ENCODE measurements at places on chromosomes 3 and 15.
A peak's percentile ranks its signal among the peaks of the same experiment; 100 is the strongest.

DNA sequence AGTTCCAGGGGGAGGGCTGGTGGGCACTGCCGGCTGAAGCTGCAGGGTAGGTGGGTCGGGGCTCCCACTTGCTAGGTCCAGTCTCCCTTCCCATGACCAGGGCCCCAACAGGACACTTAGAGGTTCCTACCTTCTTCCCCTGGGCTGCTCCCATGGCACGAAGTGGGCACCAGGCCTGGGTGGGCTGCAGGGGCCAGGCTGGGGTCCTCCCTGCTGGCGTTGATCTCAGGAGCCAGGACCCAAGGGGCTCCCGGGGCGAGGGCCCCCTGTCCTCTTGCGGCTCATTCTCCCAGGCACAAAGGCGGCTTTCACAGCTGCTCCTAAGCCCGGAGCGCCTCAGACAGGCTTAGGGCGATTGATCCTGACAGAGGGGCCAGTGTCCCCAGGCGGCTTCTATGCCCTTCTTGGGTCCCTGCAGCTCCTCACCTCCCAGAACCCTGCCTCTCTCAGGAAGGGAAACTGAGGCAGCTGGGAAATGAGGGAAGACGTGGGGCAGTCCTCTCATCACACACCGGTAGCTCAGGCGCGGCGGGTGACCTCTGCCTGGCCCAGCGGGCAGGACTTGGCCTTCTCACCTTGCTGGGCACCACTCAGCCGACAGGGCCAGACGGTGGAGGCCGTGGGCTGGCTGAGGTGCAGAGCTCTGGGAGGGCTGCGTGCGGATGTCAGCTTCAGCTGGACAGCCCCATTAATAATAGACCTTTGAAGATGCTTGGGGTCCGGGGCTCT is 39.6 kb downstream of the FAM3D start:
- DNase-seq: no peak

- DNase-seq: no peak
These were observed 58.6 kb upstream of the PHLDB2 start for GRCh38 chr3:111800472-111800871.

DNA sequence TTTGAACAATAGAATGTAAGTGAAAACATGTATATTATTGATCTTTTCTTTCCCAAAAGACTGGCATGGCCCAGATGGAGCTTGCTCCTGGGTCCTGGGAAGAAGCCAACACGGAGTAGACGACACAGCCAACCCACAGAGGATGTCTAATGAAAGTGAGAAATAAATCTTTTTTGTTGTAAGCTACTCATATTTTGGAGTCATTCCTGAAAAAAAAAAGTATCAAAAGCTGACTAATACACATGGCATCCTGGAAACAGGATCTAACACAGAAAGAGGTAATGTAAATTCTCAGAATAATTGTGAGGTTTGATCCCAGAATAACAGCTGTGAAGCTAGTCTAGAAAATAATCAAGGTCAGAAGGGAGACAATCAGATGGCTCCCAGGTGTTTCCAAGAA is 12.6 kb upstream of the FRMD5 start:
- no peak for DNase-seq

DNA sequence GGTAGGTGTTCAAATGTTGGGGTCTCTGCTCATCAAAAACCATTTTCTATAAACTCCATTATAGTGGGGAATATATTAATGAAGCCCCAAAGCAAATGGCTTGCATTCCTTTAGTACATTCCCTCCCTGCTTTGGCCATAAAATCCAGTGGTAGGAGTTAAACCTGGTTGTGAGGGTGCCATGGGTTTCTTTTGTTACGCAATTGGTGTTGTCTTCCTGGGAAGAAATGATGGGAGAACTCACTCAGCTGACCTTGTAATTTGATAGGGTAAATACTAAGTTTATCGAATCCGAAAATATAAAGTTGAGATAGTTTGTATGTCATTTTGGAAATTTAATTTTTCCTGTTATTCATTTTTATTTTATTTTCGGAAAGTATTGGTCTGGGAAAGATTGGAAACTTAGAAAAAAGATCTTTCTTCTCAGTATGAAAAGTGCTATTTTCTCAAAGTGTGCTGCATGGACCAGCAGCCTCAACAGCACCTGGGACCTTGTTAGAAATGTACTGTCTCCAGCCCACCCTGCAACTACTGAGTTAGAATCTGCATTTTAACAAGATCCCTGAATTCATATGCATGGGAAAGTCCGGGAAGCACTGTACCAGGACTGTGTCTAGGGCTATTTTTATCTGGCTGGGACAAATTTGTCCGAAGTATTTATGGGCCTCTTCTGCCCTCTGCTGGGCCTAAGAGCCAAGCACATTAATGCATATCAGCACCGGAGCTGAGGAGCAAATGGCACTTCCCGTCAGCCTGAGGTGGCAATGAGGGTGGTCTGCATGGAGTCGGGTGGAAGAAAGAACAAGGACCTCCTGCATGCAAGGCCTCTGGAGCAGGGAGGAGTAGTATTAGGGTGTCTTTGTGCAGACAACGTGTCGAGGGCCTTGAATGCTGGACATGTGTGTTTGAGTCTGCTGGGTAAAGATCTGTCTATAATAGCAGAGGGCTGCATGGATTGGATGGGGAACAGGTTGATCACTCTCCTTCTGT is 54.7 kb downstream of the FAM81A start:
- DNase-seq: peak; percentile 61

DNA sequence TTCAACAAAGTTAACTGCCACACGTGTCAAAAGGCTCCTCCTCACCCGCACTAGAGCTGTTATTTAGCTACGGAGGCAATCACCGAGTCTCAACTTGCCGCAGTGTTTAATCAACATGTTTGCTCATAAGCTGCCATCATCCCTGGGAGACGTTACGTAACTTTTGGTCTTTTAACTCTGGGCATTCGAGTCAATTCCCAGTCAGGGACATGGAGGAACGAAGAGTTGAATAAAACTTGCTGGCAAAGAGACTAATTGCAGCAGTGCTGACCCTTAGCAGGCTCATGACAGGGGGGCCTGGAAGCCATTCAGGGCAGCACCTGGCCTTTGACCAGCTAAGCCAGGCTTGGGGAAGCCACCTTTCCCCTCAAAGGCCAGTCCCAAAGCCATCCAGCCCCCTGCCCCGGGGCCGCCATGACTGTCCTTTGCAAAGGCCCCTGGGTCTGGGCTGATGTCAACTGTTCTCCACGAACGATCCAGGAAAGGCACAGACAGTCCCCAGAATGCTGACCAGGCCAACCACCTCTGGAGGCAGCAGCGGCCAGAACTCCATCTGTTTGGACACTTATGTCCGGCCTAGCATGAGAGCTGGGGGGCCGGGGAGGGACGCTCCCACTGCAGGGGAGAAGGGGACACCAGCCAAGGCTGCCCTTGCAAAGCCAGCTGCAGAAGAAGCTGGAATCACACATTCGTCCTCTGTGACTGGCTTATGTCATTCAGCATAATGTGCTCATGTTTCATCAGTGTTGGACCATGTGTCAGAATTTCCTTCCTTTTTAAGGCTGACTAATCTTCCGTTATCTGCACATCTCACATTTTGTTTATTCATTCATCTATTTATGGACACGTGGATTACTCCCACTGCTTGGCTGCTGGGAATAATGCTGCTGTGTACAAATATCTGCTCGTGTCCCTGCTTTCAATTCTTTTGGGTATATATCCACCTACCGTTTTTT is 43.7 kb downstream of the PCSK6 start:
- DNase-seq: no peak

- no peak for DNase-seq
These were observed 59.3 kb downstream of the MAP6D1 start for GRCh38 chr3:183766107-183766506.

- no peak for DNase-seq
These were observed 92.3 kb downstream of the FRMD5 start for GRCh38 chr15:44102675-44103254.

DNA sequence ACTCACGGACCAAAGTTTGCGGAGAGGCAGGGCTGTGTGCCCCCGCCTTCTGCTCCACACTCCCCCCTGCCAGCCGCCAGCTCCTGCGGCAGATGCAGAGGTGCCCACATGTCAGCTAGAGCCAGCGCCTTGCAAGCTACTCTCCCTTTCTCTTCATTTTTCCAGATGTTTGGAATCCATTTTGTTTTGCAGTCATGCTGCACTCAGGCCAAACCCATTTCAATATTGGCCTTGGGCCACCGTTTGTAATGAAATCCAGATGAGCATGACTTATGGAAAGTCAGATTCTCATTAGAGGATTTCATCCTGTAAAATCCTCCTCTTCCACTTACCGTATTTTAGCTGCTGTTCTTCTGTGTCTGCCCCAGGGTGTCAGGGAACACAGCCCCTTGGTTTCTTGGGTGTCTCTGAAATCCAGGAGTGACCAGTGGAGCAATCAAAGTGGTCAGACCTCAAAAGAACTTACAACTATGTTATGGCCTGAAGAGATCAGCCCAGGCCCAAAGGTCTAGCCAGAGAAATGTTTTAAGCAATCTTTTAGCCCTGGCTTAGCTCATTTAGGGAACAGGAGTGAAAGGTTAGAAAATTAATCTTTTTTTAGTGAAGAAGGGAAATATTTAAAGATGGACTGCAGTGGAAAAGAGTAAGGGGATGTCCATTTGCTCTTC is 65.8 kb downstream of the AAGAB start:
- no peak for DNase-seq

- DNase-seq: no peak
These were observed 5.8 kb upstream of the MEX3B start for GRCh38 chr15:82051664-82052063.

GRCh38 chr15:41948490-41948889 is 23.9 kb downstream of the EHD4 start:
- no peak for DNase-seq

DNA sequence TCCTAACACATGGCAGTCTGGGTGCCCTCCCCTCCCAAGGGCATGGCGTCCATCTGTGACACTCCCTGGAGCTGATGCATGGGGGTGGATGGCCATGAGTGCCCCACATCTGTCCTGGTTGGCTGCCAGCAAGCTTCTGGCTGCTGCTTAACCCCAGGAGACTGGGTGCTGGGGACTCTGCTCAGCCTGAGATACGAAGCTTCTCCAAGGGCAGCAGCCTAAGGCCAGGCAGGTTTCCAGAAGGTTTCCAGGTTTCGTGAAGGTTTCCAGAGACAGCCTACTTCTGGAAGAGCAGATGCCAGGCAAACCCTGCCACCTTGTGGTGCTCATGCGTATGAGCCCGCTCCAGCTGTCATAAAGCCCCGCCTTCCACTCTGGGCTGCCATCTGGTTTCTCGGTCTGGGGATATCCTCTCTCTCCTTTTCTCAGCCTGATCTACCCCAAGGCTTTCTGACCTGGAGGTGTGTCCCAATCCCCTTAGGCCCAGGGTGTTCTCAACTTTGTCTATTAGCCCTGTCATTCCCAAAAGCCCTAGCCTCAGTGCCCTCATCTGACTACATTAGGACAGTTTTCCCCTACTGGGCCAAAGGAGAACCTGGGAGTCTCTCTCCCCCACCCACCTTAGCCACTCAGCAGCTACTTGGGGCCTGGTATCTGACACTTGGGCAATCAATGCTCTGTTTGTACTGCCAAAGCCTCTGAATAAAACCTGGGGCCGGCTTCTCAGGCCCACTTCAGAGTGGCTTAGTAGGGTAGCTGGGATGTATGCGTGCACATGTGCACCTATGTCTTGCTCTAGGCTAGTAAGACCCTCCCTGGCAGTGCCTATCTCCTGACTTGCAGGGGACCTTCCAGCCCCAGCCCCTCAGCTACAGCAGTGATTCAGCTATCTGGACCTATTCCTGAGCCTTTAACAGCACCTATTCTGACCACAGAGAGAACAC is 12.0 kb downstream of the MRPL46 start:
- peak; percentile 24 for DNase-seq

- no peak for DNase-seq
These were observed 207.3 kb downstream of the TUSC7 start for GRCh38 chr3:116916836-116917235.

DNA sequence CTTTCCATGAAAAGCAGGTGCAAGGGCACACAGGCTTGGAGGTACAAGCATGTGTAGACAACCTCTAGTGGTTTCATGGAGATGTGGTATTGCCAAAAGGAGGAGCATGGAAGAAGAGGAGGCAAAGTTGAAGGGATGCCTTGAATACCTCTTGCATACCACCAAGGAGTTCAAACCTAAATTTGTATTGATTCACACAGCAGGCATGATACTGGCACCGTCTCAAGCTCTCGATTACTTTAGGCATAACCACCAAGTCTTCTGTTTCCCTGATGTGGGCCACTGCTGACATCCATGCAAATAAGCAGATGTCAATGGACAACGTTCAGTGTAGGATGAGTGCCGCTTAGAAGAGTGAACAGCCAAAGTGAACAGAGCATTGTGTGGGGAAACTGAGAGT is 87.1 kb downstream of the SCN11A start:
- no peak for DNase-seq

DNA sequence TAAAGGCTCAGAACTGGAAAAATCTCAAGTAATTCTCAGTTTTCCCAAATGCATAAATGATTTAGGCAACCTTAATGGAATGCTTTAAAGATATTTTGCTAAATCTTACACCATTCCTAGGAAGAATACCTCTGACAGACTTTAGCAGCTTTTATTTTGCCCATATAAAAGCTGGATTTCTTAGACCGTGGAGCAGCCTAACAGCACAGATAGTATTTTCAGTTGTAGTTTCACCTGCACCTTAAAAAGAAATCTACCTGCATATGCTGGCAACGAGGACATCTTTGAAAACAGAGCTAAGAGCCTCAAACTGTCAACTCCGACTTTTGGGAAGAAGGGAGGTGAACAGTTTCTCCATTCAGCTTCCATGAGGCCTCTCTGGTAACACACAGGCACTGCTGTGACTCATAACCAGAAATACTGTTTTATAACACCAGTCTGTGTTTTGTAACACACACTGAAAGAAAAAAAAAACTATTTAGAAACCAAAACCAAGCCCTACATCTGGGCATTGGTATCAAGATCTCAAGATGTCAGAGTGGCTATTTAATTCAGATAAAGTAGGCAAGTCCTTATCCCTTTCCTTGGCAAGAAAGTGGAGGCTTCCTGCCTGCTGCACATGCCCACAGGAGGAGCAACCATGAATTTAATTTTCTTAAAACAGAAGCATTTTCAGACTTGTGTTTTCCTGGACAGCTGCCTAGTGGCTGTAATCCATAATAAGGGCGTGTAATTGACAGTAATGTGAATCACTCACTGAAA is 181.5 kb upstream of the ICE2 start:
- no peak for DNase-seq

DNA sequence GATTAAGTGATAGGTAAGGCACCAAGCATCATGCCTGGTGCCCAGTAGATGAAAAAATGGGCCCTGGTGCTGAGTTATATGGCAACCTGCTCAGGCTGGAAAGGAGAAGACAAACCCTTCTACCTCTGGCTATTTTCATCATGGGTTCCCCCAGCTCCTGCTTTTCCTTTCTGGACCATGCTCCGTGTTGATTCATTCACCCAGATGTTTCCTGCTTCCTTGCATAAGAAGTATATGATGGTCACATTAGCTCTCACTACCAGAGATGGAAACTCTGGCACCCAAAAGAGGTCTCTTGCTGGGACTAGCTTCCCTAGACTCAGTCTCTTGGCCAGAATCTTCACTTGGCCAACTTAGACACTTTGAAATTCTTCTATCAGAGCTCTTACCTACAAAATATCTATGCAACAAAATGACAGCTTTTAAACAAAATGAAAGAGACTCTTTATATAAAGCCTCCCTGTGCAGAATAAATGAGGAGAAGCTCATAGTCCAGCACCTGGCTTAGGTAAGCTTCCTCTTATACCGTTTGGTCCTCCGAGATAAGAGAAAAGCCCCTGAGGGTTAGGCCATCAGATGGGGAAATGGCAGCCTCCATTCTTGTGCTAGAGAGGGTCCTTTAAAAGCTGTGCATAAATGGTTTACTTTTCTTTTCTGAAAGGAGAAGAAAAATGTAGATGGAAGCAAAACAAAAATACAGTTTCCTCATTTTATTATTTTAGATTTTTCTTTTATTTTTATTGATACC is 46.8 kb upstream of the MCF2L2 start:
- no peak for DNase-seq
